ENCODE measurements at places on chromosomes 13 and 19. TPM values are rescaled to one million over a fixed set of nuclear protein-coding genes. Genes with fewer than 3 reads are reported as not detected.
A peak's percentile ranks its signal among the peaks of the same experiment; 100 is the strongest.

DNA sequence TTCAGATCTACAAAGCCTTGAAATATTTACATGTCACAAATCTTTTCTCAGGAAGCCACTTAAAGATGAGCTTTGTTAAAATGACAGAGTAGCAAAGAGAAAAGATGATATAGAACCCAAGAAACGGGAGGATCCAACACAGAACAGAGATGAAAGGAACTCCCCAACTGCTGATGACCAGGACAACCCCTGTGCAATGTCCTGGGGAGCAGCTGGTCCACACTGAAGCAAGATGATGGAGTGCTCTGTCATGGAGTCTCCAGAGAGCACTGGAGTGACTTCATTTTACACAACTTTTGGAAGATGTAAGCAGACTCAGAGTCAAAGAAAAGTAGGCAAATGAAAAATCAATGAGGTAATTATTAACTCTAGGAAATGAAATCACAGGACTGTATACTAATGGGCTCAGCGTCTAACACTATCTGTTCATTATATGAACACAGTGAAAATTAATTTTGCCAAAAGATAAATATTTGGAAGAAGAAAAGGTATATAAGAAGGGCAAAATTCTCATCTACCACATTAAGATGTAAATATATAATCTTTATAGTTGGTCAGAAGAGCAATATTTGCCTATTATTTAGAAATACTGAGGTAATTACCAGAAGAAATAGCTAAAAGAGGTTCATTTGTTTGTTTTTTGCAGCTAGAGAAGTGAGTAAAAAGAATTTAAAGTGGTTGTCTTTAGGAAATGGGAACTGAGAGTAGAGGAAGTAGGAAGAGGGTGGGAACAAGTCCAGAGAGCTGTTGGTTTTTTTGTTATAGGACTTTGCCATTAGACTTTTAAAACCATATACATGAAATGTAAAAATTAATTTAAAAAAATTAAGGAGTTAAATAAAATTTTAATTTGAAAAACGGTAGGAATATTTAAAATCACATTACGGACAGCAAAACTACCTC, 30.5 kb downstream of the MTRF1 start:
- no peak for DNase-seq

DNA sequence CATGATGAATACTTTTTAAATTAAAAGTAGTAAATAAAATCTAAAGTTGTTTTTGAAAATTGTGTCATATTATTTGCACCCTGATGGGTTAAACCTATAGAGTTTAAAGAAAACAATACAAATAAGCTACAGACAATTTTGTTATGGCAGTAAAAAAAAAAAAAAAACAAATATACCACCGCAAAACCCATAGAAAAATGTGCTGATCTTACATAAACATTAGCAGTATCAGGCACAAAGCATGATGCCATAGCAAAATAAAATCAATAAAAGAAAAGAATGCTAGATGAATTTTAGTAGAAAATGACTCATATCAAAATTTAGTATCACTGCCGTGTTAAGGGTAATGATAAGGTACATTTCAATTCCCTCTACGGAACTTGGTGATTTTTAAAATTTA, 826.0 kb downstream of the SLITRK1 start:
- DNase-seq: no peak

GRCh38 chr13:96994017-96994857, at the start of gene OXGR1:
Gene OXGR1, minus strand, starts transcription at chr13:96994476. Its CDS starts 6,717 bp downstream, at chr13:96987759.
- DNase-seq: no peak

DNA sequence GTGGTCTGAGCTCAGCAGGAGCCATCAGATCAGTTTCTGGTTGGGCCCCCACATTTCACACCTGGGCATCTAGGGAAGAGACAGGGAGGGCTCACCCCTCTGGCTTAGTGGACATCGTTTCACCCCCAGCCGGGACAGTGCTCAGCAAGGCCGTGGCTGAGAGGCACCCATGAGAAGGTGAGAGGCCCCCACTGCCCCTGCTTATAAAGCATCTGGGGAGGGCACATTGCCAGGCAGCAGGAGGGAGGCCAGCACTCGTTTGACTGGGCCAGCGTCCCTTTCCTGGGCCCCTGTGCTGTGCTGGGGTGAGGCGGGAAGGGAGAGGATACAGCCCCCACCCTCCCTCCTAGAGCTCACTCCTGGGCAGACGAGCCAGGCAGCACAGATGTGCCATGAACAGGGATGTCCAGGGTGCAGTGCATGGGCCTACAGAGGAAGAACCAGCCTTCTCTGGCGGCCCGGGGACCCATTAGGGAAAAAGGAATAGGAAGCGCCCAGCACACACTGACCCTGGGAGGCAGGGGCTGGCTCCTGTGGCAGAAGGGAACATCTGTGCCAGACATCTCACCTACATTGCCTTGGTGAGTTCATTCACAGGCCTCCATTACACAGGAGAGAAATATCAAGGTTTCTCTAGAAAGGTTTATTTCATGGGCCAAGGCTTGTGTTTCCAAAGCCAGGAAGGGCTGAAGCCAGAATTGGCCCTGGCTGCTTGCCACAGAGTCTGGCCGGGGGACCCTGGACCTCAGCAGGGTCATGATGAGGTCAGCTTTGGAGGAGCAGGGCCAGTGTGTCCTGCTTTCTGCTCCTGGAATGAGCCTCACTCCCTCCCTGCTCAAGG, 7.7 kb downstream of the AP1M1 start:
- no peak for DNase-seq

- DNase-seq: no peak
Observed at GRCh38 chr19:887072-887471, 5.9 kb downstream of the MED16 start.

DNA sequence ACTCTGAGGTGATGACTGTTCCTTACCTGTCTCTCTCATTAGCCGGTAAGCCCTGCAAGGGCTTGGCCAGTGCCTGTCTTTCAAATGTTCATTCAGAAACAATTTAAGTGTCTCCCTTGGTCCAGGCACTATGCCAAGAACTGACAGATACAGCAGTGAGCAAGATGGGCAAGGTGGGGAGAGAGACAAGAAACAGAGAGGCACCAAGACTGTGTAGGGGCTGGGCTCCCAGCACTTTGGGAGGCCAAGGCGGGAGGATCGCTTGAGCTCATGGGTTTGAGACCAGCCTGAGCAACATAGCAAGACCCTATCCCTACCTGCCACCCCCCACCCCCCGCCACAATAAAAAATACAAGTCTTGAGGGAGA, 1.3 kb upstream of the CCNE1 start:
- DNase-seq: no peak

DNA sequence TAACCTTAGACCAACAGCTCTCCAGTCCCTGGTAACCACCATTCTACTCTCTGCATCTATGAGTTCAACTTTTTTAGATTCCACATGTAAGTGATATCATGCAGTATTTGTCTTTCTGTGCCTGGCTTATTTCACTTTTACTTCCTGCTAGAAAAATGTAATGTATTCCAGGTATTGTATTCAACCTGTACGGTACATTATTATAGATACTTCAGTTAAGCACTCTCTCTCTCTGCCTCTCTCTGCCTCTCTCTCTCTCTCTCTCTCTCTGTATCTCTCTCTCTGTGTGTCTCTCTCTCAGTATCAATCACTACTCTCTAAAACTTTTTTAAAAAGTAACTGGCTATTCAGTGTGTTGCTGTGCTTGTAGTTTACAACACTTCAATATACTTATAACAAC, 8.4 kb downstream of the DACH1 start:
- DNase-seq: no peak

DNA sequence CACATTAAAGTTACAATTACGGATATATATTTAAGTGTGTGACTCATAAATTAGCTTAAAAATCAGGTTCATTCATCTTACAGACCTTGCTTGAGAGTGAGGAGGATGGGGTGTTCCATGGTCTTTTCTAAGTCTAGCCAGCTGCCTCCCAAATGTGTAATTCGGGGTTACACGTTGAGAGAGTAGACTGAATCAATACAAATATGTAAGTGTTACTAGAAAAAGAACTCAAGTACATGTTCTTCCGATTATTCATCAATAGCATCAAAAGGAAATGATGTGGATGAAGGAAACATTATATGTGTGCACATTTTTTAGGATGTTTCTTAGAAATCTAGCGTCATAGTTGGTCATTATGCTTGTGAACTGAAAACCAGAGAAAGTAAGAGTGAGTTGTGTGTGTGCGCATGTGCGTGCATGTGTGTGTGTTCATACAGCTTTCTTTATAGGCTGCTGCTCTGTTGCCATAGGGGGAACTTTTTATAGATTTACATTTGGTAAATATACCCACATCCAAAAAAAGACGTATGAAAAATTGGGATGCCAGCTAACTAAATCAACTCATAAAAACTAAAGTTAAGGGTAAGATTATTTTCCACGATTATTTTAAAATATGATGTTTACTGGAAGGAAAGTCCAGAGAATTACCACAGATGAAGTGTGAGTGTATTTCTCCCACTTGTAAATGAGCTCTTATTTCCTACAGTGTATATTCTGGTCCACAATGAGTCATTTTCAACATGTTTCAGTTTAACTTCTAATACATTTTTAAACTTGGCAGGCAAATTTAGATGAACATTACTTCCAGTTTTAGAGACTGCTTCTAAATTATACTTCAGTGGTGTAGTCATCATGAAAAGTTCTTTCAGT, 82.4 kb downstream of the PIBF1 start:
- no peak for DNase-seq

GRCh38 chr13:60583196-60583888, 186.3 kb downstream of the TDRD3 start:
- DNase-seq: no peak

- no peak for DNase-seq
Observed at GRCh38 chr13:26457212-26457611, 100.3 kb upstream of the WASF3 start.

GRCh38 chr13:93318534-93319254, 92.1 kb downstream of the GPC6 start:
- no peak for DNase-seq

DNA sequence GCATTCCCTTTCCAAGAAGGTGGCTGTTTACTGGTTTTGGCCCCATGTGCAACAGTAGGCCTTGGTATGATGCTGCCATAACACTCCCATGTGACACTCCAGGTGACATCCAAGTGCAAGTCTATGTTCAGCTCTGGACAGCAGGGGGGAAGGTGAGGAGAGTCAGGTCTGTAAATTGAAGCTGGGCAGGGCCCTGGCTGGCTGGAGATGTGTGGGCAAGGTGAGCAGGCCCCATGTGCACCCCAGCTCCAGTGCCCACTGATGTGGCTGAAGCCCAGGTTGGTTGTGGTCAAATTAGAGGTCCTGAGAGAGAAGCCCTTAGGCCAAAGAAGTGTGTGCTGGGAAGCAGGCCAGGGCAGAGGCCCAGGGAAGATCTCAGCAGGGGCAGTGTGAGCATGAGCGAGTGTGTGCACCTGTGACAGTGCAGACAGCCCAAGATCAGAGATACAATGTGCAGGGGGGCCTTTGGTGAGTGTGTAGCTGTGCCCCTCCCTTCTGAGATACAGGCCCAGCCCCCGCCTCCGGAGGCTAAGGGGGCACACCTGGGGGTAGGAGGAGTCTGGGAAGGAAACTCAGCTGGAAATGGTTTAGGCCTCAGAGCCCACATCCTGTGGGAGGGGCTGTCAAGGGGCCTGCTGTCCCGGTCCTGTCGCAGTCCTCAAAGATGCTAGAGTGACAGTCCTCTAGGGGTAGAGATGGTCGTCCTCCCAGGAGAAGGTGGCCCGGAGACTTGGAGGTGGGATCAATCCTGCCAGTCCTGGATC, 18.6 kb downstream of the DEDD2 start:
- DNase-seq: peak; percentile 69

DNA sequence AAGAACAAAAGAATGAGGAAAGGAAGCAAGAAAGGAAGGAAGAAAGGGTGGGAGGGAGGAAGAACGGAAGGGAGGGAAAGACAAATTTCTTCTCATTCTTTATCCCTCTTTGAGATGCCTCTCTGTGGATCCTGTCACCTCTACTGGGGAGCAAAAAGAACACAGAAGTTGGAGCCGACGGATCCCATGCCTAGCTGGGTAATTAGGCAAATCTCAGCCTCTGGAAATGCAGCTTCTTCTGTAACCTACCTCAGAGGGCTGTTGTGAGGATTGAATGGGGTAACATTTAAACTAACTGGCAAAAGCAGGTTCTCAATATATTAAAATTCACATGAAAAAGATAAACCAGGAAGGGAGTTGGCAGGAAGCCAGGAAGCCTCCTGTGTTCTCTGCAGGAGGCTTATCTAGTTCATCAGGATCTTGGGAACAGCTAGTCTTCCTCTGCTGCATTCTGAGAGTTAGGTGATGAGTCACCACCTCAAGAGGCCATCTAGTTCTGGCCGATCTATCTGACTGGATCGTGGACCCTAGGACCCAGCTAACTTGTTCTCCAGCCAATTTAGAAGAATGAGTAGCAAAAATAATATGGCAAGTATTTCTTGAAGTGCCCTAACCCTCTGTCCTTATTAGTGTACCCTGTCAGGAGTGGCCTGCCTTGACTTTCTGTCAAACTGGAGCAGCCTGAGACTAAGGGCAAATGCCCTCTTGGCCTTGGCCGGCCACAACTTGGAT, 15.2 kb upstream of the CPB2 start:
- no peak for DNase-seq

DNA sequence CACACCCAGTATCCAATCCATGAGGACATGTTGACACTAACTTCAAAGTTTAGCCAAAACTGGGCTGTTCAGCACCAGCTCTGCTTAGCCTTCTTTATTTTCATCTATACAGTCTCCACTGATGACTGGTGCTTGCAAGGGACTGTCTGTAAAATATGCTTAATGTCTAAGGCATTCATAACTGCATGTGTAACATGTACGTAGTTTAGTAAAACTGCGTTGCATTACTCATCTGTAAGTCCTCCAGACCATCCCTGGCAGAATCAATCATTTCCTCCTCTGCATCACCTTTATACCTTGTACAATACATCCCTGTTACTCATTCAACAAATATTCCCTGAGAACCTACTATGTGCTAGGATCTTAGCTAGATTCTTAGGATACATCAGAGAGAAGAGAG, 362.1 kb downstream of the MTUS2 start:
- DNase-seq: no peak

DNA sequence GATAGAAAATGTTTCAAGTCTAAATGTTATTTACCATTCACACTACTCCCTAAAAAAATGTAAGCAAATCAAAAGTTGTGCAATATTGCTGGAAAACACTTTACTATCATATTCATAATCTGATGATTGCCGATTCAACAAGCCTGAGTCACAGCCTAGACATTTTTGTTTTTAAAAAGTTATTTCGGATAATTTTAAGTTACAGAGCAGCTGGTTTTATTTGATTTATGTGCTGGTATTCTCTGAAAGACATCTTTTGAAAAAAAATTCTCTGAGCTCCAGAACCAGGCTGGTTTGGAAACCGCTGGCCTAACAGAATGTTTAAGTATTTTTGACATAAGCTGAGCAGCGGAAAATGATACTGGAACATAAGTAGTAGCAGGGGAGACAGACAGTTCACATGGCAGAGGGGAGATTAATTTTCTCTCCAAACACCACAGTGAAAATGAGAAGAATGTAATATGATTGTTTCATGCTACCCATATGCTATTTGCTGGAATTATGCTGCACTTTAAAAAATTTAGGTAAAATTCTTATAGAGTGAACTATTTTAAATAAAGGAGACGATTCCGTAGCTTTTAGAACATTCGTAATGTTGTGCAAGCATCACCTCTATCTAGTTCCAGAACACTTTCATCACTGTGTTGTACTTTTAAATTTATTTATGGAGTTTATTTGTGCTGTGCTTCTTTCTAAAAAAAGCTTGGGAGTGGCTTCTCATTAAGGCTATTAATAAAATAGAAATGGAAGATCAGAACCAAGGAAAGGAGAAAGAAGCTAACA, 36.1 kb downstream of the TBC1D4 start:
- DNase-seq: no peak

The ZNF793 gene
- 17.1 TPM for total RNA-seq

The C13orf42 gene
- total RNA-seq: not detected

The SHISA7 gene
- total RNA-seq: not detected

The APOE gene
- total RNA-seq: 2.9 TPM

The SIGLEC11 gene
- total RNA-seq: not detected

The ZNF420 gene
- total RNA-seq: 24.9 TPM

The KANK2 gene
- 0.23 TPM for total RNA-seq

The CPAMD8 gene
- 6.4 TPM for total RNA-seq
